HT-29 (cell line): ENCODE measurements at places on chromosomes 13 and 19. TPM values are rescaled to one million over a fixed set of nuclear protein-coding genes. Genes with fewer than 3 reads are reported as not detected.

GRCh38 chr13:111865046-111865445 is 201.9 kb upstream of the SOX1 start:
- no peak for DNase-seq

DNA sequence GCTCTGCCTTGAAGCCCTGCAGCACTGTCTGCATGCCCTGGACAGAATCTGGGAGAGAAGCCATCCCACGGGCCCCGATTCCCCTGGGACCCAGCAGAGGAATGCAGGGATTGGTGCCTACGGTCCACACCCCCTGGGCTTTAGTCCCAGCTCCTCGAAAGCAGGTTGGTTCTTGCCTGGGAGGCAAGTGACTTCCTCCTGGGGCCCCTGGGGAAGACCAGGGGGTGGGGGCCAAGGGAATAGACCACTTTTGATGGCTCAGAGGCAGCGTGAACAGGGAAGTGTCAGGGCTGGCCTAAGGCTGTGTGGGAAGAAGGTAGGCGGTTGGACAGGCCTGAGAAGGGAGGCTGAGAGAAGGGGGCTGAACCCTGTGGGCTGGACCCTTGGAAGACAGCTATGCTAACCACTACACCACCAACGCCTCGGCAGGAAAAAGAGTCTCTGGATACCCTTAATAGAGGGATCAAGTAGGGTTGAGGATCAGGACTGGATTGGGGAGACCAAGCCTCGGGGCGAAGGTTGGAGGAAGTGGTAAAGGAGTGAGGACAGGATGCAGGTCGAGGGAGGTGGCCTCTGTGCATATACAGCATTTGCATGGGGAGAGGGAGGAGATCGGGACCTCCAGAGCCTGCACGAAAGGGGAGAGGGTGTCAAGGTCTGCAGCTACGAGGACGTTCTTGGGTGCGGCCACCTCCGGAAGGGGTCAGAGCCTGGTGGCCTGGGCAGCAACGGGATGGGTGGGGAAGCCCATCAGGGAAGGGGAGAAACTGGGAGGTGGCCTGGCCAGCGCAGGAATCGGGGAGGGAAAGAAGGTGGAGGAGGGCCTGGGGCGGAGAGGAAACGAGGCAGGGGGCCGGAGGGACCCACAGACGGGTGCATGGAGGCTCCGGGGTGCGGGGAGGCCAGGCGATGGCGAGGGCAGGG is 709 bp downstream of the DPP9 start:
- no peak for DNase-seq

- DNase-seq = peak; percentile 93
These were observed 79.8 kb upstream of the FLT1 start for GRCh38 chr13:28574617-28575142.

- no peak for DNase-seq
These were observed 13.6 kb downstream of the GRTP1 start for GRCh38 chr13:113350065-113350937.

- no peak for DNase-seq
These were observed 9.8 kb downstream of the SHISA7 start for GRCh38 chr19:55433292-55433691.

GRCh38 chr13:22800526-22801401 is 380.0 kb upstream of the SGCG start:
- no peak for DNase-seq

DNA sequence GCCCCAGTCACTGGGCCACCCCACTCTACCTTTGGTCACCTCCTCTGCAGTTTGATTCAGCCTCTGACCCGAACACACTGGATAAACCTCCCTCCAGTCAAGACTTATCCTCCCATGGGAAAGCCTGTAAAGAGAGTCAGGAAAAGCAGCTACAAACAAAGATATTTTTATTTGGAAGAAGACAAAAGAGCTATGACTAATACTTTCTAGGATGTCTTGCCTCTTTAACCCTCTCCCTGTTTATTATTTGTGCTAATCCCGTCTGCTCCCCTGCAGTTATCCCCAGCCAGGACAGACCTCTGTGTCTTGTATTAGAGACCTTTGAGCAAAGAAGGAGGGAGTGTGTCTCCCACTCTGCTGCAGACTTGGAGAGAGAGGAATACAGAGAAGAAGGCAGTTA is 178.3 kb downstream of the EFNB2 start:
- no peak for DNase-seq

DNA sequence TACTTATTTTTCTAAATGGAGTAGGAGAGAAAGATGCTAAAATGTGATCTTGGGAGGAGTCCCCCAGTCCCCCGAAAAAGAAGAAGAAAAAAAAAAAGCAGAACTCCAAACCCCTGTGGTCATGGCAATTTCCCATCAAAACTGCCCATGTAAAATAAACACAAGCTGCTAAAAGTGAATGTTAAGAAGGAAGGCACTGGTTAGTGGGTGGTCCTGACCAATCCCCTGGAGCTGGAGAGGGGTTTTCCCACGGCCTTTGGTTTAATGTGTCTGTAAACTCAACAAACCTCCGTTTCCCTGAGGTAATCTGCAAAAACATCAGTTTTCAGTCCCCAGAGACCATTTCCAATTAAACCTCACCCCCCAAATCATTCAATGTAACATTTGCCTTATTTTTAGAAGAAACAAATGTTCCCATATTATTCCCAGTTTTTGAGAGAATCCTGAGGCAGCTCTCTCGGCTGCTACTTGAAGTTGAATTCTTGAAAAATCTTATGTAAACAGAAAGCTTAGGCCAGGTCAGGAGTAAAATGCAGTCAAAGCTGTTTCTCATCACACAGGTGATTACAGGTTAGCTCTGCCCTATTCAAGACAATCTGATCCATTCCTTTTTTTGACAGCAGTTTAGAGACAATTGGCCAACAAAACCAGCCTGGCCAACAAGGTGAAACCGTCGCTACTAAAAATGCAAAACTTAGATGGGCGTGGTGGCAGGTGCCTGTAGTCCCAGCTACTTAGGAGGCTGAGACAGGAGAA is 17.0 kb downstream of the RAB3D start:
- DNase-seq = no peak

GRCh38 chr19:51156710-51157109 is 14.6 kb downstream of the SIGLEC7 start:
- no peak for DNase-seq

DNA sequence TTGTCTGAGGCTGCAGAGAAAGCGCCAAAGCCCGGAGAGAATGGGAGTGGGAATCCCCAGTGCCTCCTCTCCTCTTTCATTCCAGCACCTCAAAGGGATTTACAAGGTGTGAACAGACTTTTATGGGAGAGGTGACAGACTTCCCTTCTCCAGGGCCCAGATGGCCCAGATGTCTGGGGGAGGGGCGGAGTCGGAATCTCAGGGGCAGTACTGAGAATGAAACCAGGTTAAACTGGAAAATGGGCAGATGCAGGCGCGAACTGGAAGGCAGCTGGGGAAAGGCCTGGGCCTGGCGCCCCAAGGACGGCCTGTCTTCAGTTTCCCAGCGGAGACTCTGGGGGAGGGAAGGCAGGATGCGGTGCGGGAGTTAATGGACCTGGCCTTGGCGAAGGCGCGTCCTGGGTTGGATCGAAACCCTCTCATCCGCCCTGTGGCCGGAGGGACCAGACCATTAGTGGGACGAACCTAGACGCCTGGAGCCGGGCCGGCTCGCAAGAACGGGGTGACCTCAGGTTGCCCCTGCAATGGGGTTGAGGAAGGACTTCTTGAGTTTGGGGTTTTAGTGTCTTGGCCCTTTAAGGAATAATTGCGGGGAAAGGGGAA is 592 bp upstream of the TRIP10 start:
- DNase-seq = no peak

- DNase-seq = no peak
These were observed 6.1 kb downstream of the LRFN3 start for GRCh38 chr19:35942235-35942634.

The LRRC63 gene
- not detected in 2 replicates for total RNA-seq

- no peak for DNase-seq
These were observed 179.5 kb downstream of the GGACT start for GRCh38 chr13:100409132-100409531.

GRCh38 chr19:633786-634639 is 676 bp upstream of the POLRMT start:
- DNase-seq = peak; percentile 16

The FPR1 gene
- total RNA-seq = not detected in 2 replicates

The ZNF723 gene
- total RNA-seq = not detected in 2 replicates

- DNase-seq = peak; percentile 79
These were observed 22.2 kb downstream of the RASA3 start for GRCh38 chr13:114110091-114110829.

The PRX gene
- 1.3 and 1.8 TPM in 2 replicates for total RNA-seq

DNA sequence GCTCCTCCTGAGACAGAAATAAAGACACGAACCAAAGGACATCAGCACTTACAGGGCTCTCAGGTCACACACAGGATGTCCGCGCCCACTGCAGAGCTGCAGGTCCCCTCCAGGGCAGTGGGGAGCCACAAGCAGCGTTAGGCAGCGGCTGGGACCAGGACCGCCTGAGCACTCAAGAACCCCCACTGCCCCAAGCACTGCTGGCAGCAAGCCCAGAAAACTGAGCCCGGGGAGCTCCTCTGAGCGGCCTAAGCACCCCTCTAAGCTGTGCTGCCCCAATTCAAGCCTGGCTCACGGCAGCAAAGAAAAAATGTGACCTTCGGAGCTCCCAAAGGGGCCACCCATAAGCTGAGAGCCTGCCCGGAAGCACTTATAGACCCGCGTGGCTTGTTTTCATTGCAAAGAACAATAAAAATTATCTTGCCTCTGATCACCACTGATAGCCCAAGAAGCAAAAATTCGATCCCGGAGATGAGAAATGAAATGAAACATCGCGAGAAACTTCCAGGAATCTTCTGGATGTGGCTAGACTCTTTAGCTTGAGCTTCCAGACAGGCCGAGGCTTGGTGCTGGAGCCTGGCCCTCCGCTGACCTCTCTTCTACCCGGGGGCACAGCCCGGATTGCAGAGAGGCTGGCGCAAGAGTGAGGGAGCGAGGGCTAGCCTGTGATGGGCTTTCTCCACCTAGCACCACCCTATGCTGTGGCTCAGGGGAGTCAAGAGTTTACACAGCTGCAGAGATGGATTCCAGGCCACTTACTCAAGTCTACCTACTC is 6.3 kb downstream of the DPP9 start:
- DNase-seq = peak; percentile 81

DNA sequence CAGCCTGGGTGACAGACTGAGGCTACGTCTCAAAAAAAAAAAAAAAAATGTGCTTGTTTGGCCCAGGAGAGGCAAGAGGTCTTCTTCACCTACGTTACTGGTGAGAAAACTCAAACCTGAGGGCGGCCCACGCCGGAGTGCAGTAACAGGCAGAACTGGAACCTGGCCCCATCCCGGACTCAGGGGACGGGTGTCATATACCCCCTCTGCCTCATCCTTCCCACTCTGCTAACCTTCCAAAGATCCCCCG is 414 bp upstream of the ADAT3 start:
- no peak for DNase-seq

The CEACAM16 gene
- not detected in 2 replicates for total RNA-seq

GRCh38 chr13:20340136-20340758 is 108.1 kb upstream of the GJB6 start:
- no peak for DNase-seq

GRCh38 chr19:57682226-57682766 is 519 bp downstream of the ZNF551 start:
- no peak for DNase-seq

The MADCAM1 gene
- total RNA-seq = 0.31 TPM in 1 of 2 replicates, not detected in the other

The REX1BD gene
- 125 and 132 TPM in 2 replicates for total RNA-seq

GRCh38 chr19:3471954-3472655 is 8.2 kb downstream of the SMIM24 start:
- no peak for DNase-seq

- peak; percentile 22 for DNase-seq
These were observed 665.0 kb upstream of the SLITRK6 start for GRCh38 chr13:86464193-86464592.

The GPR12 gene
- not detected in 2 replicates for total RNA-seq

DNA sequence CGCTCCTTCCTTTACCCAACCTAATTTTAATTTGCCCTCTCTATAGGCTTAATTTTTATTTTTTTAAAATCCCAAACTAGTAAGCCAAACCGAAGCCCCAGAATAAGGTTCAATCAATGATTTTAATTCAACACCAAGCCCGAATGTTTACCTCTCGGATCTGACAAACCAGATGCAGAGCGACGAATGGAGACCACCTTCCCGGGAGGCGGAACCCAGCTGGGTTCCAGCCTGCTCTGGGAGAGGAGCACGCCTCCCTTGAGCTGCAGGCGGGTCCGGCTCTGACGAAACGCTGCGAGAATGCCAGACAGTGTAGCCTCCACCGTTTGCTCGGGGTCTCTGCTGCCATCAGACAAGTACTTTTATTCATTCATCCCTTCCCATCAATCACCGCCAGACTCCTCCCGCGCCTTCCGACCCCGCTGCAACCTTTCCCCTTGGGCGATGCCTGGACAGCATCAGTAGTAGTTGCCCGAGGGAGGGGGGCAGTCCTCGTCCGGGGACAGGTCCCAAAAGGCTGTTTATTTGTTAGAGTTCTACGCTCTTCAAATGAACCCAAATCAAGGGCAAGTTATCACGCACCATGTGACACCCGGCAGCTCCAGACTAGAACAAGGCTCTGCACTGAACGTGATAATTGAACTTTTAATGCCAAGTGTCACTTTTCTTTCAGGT is 752 bp upstream of the EDNRB start:
- DNase-seq = no peak

DNA sequence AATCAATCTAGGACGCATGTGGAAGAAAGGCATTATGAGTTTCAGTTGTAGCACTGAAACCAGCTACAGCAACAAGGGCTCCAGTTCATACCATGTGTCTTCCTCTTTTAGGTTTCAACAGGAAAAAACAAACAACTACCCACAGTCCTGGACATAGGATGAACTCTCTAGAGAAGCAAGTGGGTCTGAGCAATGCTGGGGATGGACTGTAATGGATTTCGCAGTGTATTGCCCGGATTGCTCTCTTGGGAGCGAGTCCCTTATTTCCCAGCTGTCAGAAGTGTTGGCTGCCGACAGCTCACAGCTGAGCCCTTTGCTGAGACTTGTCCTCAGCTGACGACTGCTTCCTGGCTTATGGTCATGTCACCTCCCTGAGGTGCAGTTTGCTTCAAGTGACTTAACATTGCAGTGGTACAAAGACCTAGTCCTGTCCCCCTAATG is 12.1 kb upstream of the MYCBP2 start:
- DNase-seq = no peak

- no peak for DNase-seq
These were observed 412.2 kb upstream of the KLHL1 start for GRCh38 chr13:70520275-70521036.

The FFAR3 gene
- not detected in 2 replicates for total RNA-seq

DNA sequence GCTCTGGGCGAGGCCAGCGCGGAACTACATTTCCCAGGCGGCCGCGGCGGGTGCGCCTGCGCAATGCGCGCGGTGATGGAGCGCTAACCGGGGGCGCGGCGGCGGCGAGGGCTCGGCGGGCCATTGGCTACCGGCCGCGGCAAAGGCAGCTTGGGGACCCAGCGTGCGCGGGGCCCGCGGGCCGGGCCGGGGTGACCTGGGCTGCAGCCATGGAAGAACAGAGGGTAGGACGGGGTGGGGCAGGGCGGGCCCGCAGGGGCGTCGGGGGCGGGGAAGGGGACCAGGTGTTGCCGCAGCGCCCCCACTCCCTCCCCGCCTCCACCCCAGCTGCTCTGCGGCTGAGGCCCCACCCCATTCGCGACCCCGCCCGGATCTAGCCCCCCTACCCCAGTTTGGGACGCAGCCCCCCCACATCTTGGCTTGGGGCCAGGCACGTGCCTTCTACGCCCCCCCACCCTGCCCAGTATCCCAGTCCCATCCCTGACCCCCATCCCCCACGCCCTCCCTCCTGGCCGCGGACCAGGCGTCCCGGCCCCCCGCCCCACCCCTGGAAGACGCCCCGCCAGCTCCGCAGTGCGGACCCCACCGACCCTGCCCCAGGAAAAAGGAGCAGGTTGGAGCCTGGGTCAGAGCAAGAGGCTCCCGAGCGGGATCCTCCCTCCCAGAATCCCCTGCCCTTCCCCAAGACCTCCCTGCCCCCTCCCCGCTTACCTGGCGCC is at the start of gene FSD1:
Gene FSD1 (plus strand): TSS at position 61 of the 719 bp plus-strand sequence. CDS start 149 bp downstream, at position 210.
- no peak for DNase-seq
